ENCODE measurements at places on chromosomes 1 and 21. TPM values are rescaled to one million over a fixed set of nuclear protein-coding genes. Genes with fewer than 3 reads are reported as not detected.
A peak's percentile ranks its signal among the peaks of the same experiment; 100 is the strongest.

DNA sequence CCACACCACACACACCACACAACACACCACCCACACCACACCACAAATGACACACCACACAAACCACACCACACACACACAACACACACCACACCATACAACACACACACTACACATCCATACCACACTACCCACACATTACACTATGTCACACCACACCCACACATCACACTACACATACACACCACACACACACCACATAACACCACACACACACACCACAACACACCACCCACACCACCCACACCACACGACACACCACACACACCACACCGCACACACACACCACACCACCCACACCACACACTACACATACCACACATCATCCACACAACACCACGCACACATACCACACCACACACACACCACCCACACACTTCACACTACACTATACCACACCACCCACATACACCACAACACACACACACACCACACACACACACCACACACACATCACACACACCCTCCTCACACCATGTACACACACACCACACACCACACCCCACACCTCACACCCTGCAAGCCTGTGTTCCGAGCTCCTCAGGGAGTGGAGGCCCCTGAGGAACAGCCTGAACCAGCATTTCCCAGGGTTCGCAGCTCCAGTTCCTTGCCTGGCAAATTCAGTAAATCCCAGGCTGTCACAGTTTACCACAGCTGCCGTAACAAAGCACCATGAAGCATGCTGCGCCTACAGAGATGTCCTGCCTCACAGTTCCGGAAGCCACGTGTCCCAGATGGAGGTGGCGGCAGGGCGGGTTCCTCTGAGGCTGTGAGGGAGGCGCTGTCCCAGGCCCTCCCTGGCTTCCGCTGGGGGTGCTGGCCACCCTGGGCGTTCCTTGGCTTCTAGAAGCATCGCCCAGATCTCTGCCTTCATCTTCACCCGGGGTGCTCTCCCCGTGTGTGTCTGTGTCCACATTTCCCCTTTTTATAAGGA, 69.8 kb upstream of the ATP5PO start:
- no peak for DNase-seq

DNA sequence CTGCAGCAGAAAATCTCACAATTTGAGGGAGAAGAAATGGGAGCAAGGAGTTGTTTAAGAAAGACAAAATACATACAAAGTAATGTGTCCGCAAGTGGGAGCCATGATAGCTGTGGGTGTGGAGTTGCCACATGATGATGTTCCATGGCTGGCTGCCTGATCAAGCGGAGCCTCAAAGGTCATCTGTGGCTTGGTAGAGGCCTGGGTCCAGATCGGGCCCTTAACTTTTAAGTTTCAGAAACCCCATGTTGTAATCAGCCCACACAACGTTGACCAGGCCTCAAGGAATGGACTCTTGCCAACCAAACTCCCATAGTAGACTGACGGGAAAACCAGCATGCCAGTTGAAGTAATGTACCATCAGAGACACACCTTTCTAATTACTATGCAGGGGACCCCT, 64.7 kb upstream of the ANGPTL1 start:
- DNase-seq, result no peak

DNA sequence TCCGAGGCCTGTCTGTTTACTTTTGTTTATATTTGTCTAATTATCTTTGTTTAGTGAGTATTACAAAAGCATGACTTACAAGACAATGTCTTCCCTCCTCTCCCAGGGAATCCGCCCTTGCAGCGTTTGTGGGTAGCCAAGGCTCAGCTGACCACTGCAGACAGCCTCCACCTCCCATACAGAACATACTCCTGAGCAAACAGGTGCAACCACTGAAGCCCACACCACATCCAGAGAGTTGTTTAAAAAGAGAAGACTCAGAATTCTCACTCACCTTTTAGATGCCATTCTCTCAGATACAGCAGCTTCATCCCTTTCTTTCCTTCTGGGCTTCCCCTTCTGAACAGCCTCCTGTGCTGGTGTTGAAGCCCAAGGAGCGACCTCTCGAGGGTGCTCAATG, 103.5 kb upstream of the TMPRSS2 start:
- no peak for DNase-seq

DNA sequence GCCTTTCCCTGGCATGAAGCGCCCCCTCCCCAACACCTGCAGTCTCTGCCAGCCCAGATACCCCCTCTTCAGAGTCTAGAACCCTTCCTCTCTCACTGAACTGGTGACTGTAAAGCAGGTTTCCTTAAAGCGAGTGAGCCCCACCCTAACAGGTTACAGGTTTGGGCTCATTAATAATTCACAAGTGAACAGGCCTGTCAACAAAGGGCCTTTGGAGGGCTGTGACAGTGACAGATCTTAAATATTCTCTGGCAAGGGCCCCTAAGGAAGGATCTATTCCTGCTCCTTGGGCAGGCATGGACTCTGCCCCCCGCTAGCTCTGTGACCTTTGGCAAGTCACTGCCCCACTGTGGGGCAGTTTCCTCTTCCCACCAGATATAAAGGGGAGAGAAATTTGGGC, 5.6 kb upstream of the TTC39A start:
- no peak for DNase-seq

DNA sequence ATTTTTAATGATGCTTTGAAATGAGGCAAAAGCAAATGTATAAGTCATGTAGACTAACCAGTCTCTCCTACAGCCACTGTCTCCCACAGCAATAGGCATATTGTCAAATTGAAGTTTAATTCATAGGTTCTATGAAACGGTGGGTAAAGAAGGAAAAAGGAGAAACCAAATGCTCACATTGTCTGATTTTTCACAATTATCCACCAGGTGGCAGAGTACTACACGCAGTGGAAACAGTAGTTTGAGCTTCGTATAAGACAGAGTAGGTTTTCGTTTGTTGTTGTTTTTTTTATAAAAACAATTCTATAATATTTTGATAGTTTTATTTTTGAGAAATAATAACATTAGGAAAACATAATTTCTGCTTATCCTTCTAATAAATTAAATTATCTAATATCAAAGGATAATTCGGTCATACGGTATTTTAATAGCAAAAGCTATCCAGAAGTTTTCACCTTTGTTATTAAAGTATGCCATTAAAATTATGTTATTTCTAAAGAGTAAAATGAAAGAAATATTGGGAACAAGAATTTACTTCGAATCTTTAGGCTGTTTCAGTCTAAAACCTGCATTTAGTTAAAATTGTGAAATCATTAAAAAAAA, 39.1 kb downstream of the TYW3 start:
- peak; percentile 25 for DNase-seq

- no peak for DNase-seq
These were observed 137.1 kb downstream of the PLA2G4A start for GRCh38 chr1:186965847-186966246.

- no peak for DNase-seq
These were observed 168.7 kb downstream of the RUNX1 start for GRCh38 chr21:34880401-34880800.

- no peak for DNase-seq
These were observed 268.5 kb downstream of the DUSP10 start for GRCh38 chr1:221473411-221473810.

DNA sequence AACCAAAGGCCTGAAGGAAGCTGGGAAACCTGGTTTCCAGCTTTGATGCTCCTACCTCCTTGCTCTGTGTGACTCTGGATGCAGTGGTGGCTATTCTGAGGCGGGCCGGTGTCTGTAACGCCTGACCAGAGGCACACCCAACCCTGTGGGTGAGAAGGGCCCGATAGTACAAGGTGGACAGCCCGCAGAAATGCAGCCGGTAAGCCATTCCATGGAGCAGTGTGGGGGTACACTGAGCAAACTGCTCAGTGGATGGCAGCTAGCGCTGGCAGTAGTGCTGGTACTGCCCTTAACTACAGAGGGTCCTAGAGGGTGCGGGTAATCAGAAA, 36.0 kb downstream of the AHDC1 start:
- no peak for DNase-seq

DNA sequence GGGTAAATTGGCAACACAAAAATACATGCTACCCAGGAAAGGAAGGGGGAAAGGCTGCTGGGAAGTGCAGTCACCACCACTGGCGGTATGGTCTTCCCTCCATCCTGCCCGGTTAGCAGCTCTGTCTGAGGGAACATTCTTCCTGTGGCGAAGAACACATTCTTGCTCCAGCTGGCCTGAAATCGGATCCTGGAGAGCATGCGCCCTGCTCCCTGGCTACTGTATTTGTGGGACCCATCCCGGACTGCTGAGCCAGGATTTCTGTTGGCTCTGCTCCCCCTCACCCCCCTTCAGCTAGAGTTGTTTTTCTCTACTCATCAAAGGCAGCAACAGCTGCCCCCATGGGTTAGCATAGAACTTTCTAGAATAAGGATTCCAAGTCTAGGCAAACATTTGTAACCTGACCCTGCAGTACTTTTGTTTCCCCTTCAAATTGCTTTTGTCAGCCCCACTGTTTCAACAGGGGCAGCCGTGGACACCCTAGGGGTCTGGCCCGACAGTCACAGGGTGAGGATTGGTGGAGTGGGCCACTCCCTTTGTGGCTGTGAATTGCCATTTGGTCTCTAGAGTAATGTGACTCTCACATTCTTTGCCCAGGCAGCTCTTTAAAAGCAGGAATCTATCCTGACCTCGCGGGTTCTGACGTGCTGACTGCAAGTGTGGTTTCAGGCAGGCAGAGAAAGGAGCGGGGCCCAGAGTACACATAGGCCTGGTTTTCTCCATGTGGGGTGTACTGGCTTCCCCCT, 157.7 kb downstream of the TOMM20 start:
- DNase-seq, result peak; percentile 75

DNA sequence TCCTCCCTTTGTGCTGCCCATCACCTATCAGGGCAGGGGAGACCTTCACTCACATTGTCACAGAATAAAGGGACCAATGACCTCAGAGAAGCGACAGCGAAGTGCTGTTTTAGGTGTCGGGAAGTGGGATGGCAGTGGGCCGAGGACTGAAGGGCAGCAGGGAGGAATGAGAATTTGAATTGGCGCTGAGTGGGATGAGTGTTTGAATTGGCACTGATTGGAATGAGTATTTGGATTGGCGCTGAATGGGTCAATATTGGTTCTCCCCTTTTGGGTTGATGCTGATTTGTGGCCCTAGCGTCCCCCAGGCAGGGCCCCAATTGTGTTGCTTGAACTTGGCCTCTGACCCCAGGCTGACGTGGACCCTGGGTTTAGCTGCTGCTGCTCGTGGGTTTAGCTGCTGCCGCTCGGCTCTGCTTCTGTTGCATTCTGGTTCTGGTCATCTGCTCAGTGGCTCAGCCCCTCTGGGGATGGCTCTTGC, 12.4 kb upstream of the UMODL1 start:
- no peak for DNase-seq

- DNase-seq, result no peak
These were observed 19.6 kb upstream of the ERO1B start for GRCh38 chr1:236301080-236301957.

DNA sequence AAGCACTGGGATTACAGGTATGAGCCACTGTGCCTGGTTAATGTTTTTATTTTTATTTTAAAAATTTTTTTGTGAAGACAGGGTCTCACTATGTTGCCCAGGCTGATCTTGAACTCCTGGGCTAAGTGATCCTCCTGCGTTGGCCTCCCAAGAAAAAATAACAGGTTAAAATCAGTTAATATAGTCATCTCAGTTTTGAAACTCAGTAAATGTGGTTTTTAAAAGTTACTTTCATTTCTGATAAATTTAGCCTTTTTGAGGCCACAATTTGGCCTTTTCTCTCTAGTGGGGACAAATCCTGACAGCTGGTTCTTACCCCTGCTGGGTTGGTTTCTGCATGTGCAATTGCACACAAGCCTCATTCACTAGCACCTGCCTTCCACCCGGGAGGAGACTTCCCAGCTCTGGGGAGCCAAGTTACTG, 13.3 kb downstream of the PMF1 start:
- DNase-seq, result no peak

- peak; percentile 32 for DNase-seq
These were observed 161.4 kb downstream of the SLC35F3 start for GRCh38 chr1:234065794-234066447.

DNA sequence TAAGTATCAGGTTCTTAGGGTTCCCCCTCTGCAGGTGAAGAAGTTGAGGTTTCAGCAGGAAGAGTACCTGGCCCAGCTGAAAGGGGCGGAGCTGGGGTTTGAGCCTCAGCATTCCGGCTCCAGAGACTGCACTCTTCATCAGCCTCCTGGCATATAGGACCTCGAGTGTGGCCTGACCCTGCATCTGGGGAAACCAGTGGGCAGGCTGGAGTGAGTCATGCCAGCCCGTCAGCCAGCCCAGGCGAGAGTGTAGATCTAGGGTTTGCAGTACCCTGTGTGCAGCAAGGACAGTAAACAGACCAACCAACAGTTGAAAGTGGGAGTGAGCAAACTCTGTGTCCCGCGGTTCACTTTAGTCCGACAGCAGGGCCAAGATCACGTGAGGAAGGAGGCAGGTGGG, 14.1 kb downstream of the MFSD2A start:
- DNase-seq, result no peak

GRCh38 chr1:8283058-8283884, 34.6 kb upstream of the SLC45A1 start:
- DNase-seq, result no peak

- DNase-seq, result peak; percentile 76
These were observed 162.4 kb downstream of the TPR start for GRCh38 chr1:186212568-186213224.

DNA sequence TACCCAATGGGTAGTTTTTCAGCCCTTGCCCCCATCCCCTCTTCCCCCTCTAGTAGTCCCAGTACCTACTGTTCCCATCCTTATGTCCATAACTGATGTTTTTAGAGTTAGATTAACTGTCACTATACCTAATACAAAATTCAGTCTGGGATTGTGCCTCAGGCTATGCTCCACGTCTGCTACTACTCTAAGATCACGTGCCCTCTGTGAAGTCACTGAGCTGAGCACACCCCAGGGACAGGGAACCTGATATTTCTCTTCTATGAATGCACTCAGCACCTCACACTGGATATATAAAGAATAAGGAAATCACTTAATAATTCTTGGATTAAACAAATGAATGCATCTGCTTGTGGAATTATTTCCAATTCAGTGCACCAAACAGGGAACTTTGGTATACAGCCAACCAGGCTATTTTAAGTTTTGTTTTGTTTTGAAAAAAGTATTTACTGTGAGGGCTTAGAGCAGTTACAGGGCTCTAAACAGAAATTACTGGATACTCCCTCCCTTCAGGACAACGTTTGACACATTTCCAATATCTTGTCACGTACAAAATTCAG, 307.9 kb downstream of the SMYD3 start:
- no peak for DNase-seq

The GBP2 gene
- 2.0 TPM for polyA plus RNA-seq

The SAMD13 gene
- polyA plus RNA-seq, result 7.5 TPM

The LMO4 gene
- polyA plus RNA-seq, result 118 TPM

The CLIC6 gene
- polyA plus RNA-seq, result 1.6 TPM

The TRIM63 gene
- polyA plus RNA-seq, result 1.5 TPM

The AMY1B gene
- polyA plus RNA-seq, result not detected

The MORN1 gene
- polyA plus RNA-seq, result 19.5 TPM
